Activated CD4-positive, alpha-beta memory T cell treated with anti-CD3 and anti-CD28 coated beads for 36 hours (primary cell): ENCODE measurements at places on chromosomes 3 and 15. TPM values are rescaled to one million over a fixed set of nuclear protein-coding genes. Genes with fewer than 3 reads are reported as not detected.
A peak's percentile ranks its signal among the peaks of the same experiment; 100 is the strongest.

DNA sequence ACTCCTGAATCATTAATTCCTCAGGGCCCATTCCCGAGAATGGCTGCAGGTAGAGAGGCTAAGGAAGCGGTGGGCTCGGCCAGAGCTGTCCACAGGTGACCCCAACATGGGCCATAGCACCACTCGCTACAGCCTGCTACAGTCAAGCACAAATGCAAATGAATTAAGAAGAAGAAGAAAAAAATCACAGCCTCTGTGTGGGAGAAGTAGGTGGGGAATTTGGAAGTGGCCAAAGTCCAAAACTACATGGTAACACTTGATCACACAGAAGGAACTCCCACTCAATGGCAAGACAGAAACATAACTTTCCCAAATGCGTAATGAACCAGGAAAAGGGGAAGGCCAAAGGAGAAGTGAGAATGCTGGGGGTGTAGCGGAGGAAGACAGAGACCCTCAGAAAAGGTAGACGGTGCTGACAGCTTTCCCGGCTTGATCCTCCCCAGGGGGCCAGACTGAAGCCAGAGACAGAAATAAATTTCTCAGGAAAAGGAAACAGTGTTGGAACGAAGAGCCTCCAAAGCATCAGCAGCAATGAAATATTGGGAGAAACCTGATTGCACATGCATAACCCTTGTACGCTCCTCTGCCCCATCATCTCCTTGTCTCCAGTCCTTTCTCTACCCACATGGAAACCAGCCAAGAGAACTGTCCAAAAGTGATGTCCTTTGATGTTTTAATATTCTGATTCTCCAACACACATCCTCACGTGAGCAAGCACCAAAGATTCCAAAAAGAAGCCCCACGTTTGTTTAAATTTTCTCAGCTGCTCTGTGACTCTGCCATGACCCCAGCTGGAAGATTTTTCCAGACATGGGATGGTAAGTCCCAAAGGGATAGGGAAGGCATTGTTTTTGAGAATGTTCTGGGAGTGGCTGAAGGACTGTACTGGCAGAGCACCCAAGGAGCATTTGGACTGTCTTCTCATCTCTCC, 107.6 kb downstream of the OXNAD1 start:
- DNase-seq: no peak
- no peak overlapping the region for H3K4me3 ChIP-seq
- peaks cover 76% of the 10 kb centered on the region for H3K4me1 ChIP-seq
- H3K27ac ChIP-seq: no peak overlapping the region
- no peaks in the 10 kb centered on the region for H3K27me3 ChIP-seq

GRCh38 chr3:101009386-101009785, 16.2 kb upstream of the ABI3BP start:
- peaks cover 13% of the 10 kb centered on the region for H3K27me3 ChIP-seq
- DNase-seq: no peak
- no peak overlapping the region for H3K4me3 ChIP-seq
- H3K36me3 ChIP-seq: peaks cover 3% of the 10 kb centered on the region
- no peak overlapping the region for H3K27ac ChIP-seq
- no peaks in the 10 kb centered on the region for H3K4me1 ChIP-seq

- H3K27ac ChIP-seq: no peak overlapping the region
- no peak for DNase-seq
- no peak overlapping the region for H3K4me3 ChIP-seq
- H3K27me3 ChIP-seq: peaks cover 22% of the 10 kb centered on the region
- no peaks in the 10 kb centered on the region for H3K36me3 ChIP-seq
- H3K4me1 ChIP-seq: peaks cover 22% of the 10 kb centered on the region
Observed at GRCh38 chr3:125145751-125146475, 66.6 kb downstream of the SLC12A8 start.

DNA sequence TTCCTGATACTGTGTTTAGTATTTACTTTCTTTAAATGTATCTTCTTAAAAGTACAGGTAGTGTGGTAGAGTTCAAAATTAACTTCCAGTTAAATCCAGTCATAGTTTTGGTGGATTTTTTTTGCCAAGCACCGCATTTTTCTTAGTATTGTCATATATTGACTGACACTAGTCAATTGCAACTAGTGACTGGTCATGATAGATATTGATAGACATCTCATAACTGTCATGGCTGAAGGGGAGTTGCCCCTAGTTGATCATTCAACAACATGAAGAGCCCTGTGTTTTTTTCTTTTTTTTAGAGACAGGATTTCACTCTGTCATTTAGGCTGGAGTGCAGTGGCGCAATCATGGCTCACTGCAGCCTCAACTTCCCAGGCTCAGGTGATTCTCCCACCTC, 22.1 kb downstream of the RAB8B start:
- peak overlapping the region; percentile 64 for H3K4me3 ChIP-seq
- H3K27ac ChIP-seq: peak overlapping the region; percentile 97

DNA sequence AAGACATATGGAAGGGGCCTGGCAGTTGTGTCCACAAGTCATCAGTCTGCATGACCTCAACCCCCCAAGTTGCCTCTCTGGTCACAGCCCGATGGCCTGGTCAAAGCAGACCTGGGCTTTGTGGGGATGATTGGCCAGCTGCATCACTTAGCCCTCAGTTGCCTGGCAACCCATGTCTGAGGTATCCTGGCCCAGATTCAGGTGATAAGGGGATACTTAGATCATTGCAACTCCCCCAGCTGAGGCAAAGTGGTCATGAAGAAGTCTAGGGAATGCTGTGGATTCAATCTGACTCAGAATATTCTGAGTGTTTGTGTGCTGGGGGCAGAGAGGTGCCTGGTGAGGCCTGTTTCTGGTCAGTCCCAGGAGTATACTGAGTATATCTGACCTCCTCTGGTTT, 5.0 kb downstream of the GPR156 start:
- peaks cover 3% of the 10 kb centered on the region for H3K4me1 ChIP-seq
- DNase-seq: no peak
- H3K36me3 ChIP-seq: no peaks in the 10 kb centered on the region
- H3K4me3 ChIP-seq: no peak overlapping the region
- H3K27me3 ChIP-seq: peaks cover 34% of the 10 kb centered on the region
- H3K27ac ChIP-seq: no peak overlapping the region

- no peak overlapping the region for H3K4me3 ChIP-seq
- H3K36me3 ChIP-seq: no peaks in the 10 kb centered on the region
- no peak overlapping the region for H3K27ac ChIP-seq
Observed at GRCh38 chr3:102761766-102762165, 327.0 kb downstream of the ZPLD1 start.

DNA sequence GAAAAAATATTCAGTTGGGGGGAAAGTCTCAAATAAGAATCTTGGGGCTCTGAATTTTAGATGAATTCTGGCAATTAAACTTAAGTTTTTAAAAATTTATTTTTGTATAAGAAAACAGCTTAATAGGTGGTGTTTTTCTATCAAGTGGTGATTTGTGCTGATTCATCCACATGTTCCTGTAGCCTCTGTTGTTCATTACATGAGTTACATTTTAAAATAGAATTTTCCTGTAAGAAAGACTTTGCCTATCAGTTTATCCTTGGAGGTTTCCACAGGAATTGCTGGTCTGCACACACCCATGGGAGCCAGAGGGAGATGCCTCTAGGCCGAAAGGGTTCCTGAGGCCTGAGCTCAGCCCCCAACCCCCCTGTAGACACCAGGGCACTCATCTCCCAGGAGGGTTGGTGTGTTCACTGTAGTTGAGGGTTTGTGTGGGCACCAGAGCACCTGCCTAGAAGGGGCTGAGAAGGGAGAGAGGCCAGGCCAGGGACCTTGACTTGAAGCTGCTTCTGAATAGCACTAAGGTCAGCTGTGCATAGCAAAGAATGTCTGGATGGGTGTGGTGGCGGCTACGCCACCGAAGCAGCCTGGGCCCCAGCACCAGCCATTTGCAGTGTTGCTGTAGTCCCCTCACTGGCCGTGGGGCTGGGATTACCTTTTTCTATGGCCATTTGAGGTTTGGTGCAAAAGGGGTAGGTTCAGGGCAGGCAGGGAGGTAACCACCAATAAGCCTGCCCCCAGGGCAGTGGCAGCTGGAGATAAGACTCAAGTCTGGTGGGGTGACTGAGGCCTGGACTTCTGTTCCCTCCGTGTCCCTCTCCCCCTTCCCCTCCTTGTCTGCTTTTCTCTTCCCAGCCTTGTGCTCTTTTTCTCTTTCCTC, 11.9 kb downstream of the DNAJA4 start:
- no peak overlapping the region for H3K27ac ChIP-seq
- DNase-seq: no peak

GRCh38 chr15:85763157-85763556, 31.6 kb downstream of the KLHL25 start:
- no peak for DNase-seq
- no peaks in the 10 kb centered on the region for H3K36me3 ChIP-seq
- H3K4me1 ChIP-seq: peaks cover 5% of the 10 kb centered on the region
- no peaks in the 10 kb centered on the region for H3K27me3 ChIP-seq

DNA sequence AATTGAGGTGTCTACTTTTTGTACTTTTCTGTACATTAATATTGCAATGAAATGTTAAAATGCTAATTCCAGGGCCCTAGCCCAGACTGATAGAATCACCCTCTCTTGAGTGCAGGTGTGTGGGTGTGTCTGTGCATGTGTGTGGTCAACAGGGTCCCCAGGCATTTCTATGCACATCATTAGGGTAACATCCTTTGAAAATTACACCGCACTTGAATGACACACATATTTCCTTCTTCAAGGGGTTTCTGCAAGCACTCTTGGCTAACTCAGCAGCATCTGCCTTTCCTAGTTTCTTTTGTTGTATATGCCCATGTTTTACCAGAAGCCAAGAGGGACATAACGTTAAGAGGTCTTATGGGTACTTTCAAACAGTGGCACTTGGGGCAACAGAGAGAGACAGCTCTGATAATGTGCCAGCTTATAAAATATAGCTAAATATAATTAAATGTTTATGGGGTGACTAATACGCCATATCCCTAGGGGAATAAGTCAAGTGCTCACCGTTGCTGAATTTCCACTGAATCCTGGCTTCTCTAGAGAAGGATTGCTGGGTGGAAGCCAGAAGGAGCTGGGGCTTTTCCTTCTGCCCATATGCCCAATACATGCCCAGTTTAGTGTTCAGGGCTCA, 54.5 kb upstream of the LRIG1 start:
- H3K4me1 ChIP-seq: peaks cover 3% of the 10 kb centered on the region

DNA sequence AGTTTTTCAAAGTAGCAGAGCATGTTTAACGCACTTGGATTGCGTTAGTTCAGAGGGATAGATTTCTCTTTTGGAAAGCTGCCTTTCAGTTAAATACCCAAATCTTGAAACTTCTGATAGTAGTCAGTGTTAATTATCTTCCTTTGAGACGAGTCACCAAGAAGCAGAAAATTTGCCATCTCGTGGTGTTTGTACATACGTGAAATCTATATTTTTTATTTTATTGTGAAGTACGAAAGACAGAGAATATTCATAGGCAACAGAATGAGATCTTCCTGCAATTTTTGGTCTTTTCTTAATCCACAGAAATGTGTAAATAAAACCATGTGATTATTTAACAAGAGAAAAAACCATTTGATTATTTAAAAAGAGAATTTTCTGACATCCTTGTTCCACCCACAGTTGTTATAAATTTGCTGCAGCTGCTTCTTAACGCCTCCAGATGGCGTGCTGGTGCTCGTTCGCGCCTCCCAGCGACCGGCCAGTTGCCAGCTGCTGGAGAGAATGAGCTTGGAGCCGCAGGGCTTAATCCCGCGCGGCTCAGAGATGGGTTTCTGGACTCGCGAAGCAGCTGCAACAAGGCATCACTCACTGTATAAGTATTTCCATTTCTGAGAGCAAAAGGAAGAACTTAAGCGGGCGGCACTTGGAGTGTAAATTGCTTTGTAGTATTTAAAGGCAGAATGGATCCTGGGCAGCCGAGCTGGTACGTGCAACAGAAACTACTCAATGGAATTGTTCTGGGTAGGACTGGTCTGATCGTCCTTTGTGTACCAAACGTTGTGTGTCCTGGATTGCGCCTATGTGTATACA, 10.5 kb upstream of the SLITRK3 start:
- H3K36me3 ChIP-seq: no peaks in the 10 kb centered on the region
- peaks cover 5% of the 10 kb centered on the region for H3K27me3 ChIP-seq
- peaks cover 3% of the 10 kb centered on the region for H3K4me1 ChIP-seq
- H3K4me3 ChIP-seq: peak overlapping the region; percentile 45
- H3K27ac ChIP-seq: no peak overlapping the region

GRCh38 chr3:134231131-134231530, 19.5 kb downstream of the RYK start:
- peaks cover 51% of the 10 kb centered on the region for H3K4me1 ChIP-seq
- H3K27ac ChIP-seq: no peak overlapping the region
- H3K36me3 ChIP-seq: peaks cover 2% of the 10 kb centered on the region
- DNase-seq: no peak

GRCh38 chr15:88695691-88696251, 57.0 kb downstream of the ISG20 start:
- H3K4me1 ChIP-seq: no peaks in the 10 kb centered on the region
- no peaks in the 10 kb centered on the region for H3K36me3 ChIP-seq
- DNase-seq: no peak
- no peak overlapping the region for H3K4me3 ChIP-seq

DNA sequence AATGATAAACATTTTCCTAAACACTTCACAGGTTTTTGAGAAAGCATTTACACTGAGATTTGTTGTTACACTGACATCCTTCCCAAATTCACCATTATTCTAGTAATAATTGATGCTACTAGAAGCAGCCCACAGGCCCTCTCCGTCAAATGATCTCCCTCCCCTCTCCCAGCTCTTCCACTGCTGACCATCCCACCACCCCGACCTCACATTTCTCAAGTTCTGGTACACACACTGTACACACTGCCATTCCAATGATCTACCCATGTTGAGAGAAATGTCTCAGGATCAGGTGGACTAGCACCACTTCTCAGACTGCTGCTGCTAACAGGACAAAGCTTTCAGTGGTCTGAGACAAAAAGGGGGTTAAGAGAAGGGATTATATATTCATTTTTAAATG, 3.5 kb downstream of the TBC1D5 start:
- no peaks in the 10 kb centered on the region for H3K27me3 ChIP-seq
- no peak overlapping the region for H3K4me3 ChIP-seq
- peaks cover 12% of the 10 kb centered on the region for H3K36me3 ChIP-seq

- H3K4me1 ChIP-seq: no peaks in the 10 kb centered on the region
- H3K36me3 ChIP-seq: no peaks in the 10 kb centered on the region
- H3K27me3 ChIP-seq: peaks cover 11% of the 10 kb centered on the region
- H3K4me3 ChIP-seq: no peak overlapping the region
Observed at GRCh38 chr15:48029642-48030041, 91.1 kb upstream of the SLC24A5 start.

PRTG gene
- total RNA-seq: not detected

ZDHHC23 gene
- 6.6 TPM for total RNA-seq

HRH1 gene
- 2.9 TPM for total RNA-seq

OXSM gene
- total RNA-seq: 15.1 TPM

CD96 gene
- total RNA-seq: 37.9 TPM

ITIH4 gene
- 4.3 TPM for total RNA-seq

DRD3 gene
- not detected for total RNA-seq

CLN6 gene
- total RNA-seq: 34.2 TPM

CSPG4 gene
- total RNA-seq: not detected

TMEM40 gene
- not detected for total RNA-seq
